Mesenchymal stem cell (in vitro differentiated cells and primary cell): ENCODE measurements at places on chromosomes 3 and 15.

DNA sequence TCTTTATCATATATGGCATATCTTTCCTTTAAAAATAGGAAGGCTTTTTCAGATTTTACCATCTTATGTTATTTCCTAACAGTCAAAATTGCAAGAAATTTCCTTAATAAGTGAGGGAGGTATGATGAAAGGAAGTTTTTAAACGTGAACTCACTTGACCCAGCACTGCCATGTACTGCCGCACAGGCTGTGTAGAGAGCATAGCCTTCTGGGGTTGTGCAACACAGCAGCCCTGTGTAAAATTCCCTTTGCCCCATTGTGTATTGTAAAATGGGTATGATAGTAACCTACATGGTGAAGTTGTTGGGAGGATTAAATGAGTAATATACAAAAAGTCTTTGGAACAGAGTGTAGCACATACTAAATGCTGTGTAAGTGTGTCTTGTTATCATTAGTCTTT, 78.6 kb downstream of the PEX5L start:
- H3K4me3 ChIP-seq, result no peak overlapping the region
- no peak overlapping the region for H3K27ac ChIP-seq

DNA sequence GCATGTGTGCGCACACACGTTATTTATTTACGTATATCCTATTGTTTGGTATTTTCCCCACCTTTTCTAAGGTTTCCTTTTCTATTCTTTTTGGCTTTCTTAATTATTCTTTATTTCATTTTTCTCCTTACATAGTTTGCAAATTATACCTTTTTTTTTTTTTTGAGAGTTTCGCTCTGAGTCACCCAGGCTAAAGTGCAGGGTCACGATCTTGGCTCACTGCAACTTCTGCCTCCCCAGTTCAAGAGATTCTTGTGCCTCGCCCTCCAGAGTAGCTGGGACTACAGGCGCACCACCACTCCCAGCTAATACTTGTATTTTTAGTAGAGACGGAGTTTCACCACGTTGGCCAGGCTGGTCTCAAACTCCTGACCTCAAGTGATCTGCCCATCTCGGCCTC, 20.0 kb upstream of the CILP start:
- H3K4me3 ChIP-seq, result no peak overlapping the region
- no peaks in the 10 kb centered on the region for H3K36me3 ChIP-seq
- DNase-seq, result no peak
- no peaks in the 10 kb centered on the region for H3K27me3 ChIP-seq
- H3K27ac ChIP-seq, result no peak overlapping the region

DNA sequence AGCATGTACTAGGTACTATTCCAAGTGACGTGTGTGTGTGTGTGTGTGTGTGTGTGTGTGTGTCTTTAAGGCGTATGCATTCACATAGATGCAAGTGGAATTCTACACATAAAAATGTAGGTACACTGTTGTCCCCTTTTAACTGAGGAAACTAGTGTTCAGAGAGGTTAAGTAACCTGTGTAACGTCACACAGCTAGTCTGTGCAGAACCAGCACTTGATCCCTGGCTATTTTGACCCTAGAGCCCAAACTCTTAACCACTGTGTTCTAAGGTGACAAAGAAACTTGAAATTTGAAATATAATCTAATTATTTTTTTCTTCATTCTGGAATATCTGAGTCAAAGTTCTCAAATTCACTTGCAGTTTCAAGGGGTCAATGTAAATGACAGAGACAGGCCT, 73.8 kb downstream of the TAFA4 start:
- H3K4me3 ChIP-seq, result no peak overlapping the region
- H3K27ac ChIP-seq, result no peak overlapping the region
- no peaks in the 10 kb centered on the region for H3K4me1 ChIP-seq

DNA sequence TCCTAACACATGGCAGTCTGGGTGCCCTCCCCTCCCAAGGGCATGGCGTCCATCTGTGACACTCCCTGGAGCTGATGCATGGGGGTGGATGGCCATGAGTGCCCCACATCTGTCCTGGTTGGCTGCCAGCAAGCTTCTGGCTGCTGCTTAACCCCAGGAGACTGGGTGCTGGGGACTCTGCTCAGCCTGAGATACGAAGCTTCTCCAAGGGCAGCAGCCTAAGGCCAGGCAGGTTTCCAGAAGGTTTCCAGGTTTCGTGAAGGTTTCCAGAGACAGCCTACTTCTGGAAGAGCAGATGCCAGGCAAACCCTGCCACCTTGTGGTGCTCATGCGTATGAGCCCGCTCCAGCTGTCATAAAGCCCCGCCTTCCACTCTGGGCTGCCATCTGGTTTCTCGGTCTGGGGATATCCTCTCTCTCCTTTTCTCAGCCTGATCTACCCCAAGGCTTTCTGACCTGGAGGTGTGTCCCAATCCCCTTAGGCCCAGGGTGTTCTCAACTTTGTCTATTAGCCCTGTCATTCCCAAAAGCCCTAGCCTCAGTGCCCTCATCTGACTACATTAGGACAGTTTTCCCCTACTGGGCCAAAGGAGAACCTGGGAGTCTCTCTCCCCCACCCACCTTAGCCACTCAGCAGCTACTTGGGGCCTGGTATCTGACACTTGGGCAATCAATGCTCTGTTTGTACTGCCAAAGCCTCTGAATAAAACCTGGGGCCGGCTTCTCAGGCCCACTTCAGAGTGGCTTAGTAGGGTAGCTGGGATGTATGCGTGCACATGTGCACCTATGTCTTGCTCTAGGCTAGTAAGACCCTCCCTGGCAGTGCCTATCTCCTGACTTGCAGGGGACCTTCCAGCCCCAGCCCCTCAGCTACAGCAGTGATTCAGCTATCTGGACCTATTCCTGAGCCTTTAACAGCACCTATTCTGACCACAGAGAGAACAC, 12.0 kb downstream of the MRPL46 start:
- peaks cover 20% of the 10 kb centered on the region for H3K36me3 ChIP-seq
- no peaks in the 10 kb centered on the region for H3K27me3 ChIP-seq

DNA sequence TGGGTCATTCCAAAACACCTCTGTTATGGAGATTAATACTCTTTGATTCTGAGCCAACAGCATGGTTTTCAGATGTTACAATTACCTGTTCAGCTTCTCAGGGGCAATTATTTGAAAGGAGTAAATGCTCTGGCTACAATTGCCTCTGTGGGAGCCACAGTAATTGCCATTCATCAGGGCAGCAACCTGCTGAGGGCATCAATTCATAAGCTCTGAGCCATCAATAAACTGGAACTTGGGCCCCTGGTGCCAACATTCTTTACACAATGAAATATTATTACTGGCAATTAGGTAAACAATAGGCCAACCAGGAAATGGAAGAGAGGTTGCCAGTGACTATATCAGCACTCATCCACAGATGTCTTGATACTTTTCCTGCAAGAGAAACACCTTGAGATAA, 660.8 kb downstream of the MECOM start:
- DNase-seq, result no peak
- no peak overlapping the region for H3K27ac ChIP-seq
- H3K4me1 ChIP-seq, result no peaks in the 10 kb centered on the region
- no peak overlapping the region for H3K4me3 ChIP-seq
- no peaks in the 10 kb centered on the region for H3K36me3 ChIP-seq

DNA sequence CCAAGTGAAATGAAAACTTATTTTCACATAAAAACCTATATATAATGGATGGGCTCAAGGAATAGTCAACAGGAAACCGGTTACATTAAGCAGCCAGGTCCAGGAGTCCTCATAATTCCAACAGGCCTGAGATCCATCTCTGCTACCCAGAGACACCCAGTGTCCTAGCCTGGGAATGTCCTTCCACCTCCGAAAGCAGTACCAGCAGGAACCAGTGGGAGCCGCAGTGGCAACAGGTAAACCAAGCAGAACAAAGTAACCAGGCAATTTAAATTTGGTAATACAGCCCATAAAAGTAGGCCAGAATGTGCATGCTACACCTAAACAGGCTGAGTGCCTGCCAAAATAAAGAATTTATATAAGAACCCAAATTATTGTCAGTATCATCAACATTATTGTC, 195.6 kb downstream of the ZBBX start:
- H3K27ac ChIP-seq, result no peak overlapping the region
- no peaks in the 10 kb centered on the region for H3K27me3 ChIP-seq
- no peak for DNase-seq
- H3K4me3 ChIP-seq, result no peak overlapping the region
- H3K4me1 ChIP-seq, result no peaks in the 10 kb centered on the region

DNA sequence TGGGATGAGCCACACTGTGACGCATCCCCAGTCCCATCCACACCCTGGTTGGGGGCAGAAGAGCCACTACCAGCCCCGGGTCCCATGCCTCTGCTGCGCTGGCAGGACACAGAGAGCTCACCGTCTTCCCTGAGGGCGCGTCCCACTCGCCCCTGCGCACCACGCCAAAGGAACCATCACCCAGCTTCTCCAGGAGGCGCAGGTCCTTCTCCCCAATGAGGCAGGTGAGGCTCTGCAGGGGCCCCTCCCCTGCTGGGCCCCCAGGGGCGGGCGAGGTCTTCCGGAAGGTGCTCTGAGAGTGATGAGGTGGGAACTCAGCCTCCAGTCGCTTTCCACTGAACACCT, 23.7 kb downstream of the TNK2 start:
- H3K4me3 ChIP-seq, result no peak overlapping the region
- H3K36me3 ChIP-seq, result peaks cover 69% of the 10 kb centered on the region
- H3K4me1 ChIP-seq, result peaks cover 12% of the 10 kb centered on the region
- H3K27ac ChIP-seq, result no peak overlapping the region
- no peaks in the 10 kb centered on the region for H3K27me3 ChIP-seq

- H3K27me3 ChIP-seq, result no peaks in the 10 kb centered on the region
- H3K36me3 ChIP-seq, result no peaks in the 10 kb centered on the region
- H3K4me1 ChIP-seq, result no peaks in the 10 kb centered on the region
- H3K4me3 ChIP-seq, result no peak overlapping the region
These were observed 146.9 kb upstream of the CADPS start for GRCh38 chr3:63022114-63022513.

- no peaks in the 10 kb centered on the region for H3K36me3 ChIP-seq
- H3K27ac ChIP-seq, result peak within 1 kb of the TSS; percentile 48
- no peaks in the 10 kb centered on the region for H3K27me3 ChIP-seq
- peak; percentile 66 for DNase-seq
These were observed at the start of gene LCTL for GRCh38 chr15:66565741-66566144. TSS of gene LCTL (minus strand) at chr15:66565998. CDS start at chr15:66565365, 633 bp downstream.

GRCh38 chr3:172203522-172204258, 164.3 kb downstream of the FNDC3B start:
- no peak overlapping the region for H3K4me3 ChIP-seq
- peaks cover 6% of the 10 kb centered on the region for H3K4me1 ChIP-seq
- no peak overlapping the region for H3K27ac ChIP-seq
- no peaks in the 10 kb centered on the region for H3K27me3 ChIP-seq

GRCh38 chr15:74382004-74382816, 14.8 kb upstream of the CYP11A1 start:
- peaks cover 44% of the 10 kb centered on the region for H3K4me1 ChIP-seq
- peaks cover 2% of the 10 kb centered on the region for H3K36me3 ChIP-seq
- no peak overlapping the region for H3K4me3 ChIP-seq
- peak; percentile 77 for DNase-seq
- no peak overlapping the region for H3K27ac ChIP-seq
- H3K27me3 ChIP-seq, result no peaks in the 10 kb centered on the region

DNA sequence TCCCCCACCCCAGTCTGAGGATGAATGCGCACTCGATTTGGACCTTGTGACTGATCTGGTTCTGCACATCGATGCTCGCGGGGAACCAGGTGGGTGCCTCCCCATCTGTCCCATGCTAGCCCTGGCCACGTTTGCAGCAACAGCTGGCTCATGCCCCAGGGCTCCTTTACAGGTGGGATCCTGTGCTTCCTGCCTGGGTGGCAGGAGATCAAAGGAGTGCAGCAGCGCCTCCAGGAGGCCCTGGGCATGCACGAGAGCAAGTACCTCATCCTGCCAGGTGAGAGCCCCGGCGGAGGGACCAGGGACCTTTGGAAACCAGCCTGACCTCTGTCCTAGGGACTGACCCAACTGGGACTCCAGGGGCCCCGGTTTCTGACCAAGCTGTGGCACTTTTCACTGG, 44.3 kb downstream of the DHX30 start:
- no peak overlapping the region for H3K27ac ChIP-seq
- no peak overlapping the region for H3K4me3 ChIP-seq
- H3K27me3 ChIP-seq, result no peaks in the 10 kb centered on the region
- no peaks in the 10 kb centered on the region for H3K4me1 ChIP-seq
- H3K36me3 ChIP-seq, result peaks cover 98% of the 10 kb centered on the region

- H3K4me1 ChIP-seq, result no peaks in the 10 kb centered on the region
- H3K36me3 ChIP-seq, result no peaks in the 10 kb centered on the region
- no peaks in the 10 kb centered on the region for H3K27me3 ChIP-seq
- DNase-seq, result no peak
- H3K4me3 ChIP-seq, result no peak overlapping the region
These were observed 1085.2 kb downstream of the NSUN3 start for GRCh38 chr3:95148107-95148506.

DNA sequence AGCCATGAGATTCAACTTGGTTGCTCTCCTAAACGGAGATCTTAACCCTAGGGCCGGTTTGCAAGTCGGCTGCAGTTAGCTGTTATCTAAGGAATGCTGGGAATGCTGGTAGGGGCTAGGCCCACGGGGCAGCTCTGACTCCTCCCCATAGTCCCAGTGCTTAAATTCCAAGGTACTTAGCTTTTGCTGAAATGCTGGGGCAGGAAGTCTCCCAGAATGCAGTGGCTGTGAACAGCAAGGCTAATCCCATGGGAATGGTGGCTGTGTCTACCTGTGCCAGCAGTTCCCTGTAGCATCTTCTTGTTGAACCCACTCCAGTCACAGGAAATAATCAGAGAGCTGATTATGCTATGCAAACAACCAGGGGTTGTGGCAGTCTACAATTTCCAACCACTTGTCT, 102.5 kb upstream of the TJP1 start:
- peaks cover 25% of the 10 kb centered on the region for H3K4me1 ChIP-seq
- DNase-seq, result peak; percentile 61
- peaks cover 17% of the 10 kb centered on the region for H3K27me3 ChIP-seq
- H3K36me3 ChIP-seq, result no peaks in the 10 kb centered on the region

DNA sequence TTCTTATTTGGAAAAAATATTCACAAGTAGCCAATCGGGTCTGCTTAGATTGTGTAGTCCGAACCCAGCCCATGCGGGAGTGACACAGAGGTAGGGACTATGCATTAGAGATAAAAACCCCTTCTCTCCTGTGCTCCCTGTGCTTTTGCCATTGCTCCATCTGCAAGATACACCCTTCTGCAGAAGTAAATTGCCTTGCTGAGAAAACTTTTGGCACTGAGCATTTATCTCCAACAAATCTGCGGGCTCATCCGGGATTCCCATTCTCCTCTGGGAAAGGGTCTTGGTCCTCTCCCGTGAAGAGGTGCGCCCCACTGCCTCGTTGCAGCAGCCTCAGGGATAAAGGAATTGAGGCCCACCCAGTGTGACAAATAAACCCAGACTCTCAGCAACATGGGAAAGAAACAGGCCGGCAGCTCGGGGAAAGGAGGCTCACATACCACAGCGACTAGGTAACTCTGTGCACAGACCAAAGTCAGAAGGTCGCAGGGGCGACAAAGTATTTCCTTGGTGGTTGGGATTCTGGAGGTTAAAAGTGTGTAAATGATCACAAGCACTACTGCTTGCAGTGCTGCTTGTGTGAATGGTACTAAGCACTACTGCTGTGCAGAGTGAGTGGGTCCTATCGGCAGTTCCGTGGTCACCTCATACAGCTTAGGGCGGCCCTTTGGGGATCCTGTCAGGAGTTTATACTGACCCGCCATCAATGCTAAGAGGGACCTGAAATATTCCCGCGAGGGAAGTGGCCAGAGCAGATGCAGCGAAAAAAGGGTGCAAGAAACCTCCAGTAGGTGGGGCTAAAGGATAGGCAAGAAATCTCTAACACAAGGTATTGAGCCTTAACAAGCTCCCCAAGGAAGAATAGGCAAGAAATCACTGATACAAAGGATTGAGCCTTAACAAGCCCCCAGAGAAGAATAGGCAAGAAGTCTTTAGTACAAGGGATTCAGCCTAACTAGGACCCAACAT, 54.3 kb downstream of the GSK3B start:
- H3K27ac ChIP-seq, result no peak overlapping the region
- H3K4me3 ChIP-seq, result peak overlapping the region; percentile 21
- no peak for DNase-seq
- peaks cover 24% of the 10 kb centered on the region for H3K36me3 ChIP-seq
